ENCODE measurements at places on chromosomes 7 and 10. TPM values are rescaled to one million over a fixed set of nuclear protein-coding genes. Genes with fewer than 3 reads are reported as not detected.

Gene HOXA3
- total RNA-seq, result not detected

Gene FAM20C
- 0.63 TPM for total RNA-seq

Gene TMEM229A
- not detected for total RNA-seq

DNA sequence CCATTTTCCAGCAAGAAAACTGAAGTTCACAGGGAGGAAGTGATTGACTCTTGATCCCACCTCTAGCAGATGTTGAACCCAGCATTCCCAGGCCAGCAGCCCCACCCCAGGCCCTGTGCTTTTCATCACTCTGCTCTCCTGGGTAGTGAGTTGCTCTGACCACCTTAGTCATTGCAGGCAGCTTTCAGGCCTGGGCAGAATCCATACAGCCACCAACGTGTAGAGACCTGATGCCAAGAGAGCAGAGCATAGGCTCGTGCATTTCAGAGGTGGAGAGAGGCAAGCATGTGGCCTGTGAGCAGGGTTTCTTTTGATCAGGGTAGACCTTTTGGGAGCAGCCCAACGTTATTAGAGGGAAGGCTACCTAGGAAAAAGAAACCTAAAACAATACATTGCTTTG, 334.6 kb downstream of the PTEN start:
- no peak for DNase-seq

- no peak for DNase-seq
Observed at GRCh38 chr10:12510501-12510941, 161.2 kb downstream of the CAMK1D start.

GRCh38 chr10:48439581-48440041, 133.1 kb downstream of the MAPK8 start:
- DNase-seq, result no peak

DNA sequence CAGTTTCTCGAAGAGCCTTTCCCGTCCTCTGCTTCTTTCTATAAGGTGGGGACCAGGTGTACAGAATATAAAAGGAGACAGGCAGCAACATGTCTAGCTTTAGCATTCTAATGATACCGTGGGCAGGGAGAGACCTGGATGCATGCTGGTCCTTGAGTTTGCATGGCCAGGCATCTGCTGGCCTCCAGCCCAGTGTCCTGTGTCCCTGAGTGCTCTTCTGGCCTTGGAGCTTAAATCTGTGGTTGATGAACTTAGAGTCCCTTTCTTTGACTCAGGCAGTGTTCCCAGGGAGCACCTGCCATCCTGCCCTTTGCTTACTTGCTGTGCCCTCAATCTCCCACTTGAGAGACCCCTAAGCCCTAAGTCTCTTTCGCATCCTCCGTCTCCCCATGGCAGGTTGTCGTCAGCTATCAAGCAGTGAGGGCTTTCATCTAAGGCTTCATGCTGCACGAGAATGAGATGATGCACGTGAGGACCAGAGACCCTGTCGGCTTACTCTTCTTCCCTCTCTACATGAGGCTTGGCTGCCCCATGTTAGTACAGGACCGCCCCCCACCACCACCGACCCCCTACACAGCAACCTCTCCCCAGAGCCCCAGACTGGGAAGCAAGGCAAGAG, 313.4 kb upstream of the C7orf33 start:
- DNase-seq, result no peak

GRCh38 chr7:79897166-79897565, 237.5 kb upstream of the GNAI1 start:
- DNase-seq, result no peak

DNA sequence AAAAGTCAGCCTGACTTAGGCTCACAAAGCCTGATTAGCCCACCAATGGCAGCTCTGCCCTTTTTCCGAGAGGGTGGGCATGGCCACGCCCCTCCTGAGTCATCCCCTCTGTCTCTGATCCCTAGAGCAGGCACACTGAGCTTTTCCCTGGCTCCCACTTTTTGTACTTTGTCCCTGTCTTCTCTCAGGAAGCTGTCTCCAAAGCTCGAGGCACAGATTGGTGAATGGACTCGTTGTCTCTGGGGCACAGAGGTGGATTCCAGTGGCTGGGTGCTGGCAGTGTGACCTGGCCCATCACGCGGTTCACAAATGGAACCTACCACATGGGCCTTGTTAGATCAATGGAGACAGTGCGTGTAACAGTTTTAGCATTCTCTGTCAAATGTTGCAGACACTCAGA, 313.5 kb downstream of the WDR37 start:
- DNase-seq, result no peak

DNA sequence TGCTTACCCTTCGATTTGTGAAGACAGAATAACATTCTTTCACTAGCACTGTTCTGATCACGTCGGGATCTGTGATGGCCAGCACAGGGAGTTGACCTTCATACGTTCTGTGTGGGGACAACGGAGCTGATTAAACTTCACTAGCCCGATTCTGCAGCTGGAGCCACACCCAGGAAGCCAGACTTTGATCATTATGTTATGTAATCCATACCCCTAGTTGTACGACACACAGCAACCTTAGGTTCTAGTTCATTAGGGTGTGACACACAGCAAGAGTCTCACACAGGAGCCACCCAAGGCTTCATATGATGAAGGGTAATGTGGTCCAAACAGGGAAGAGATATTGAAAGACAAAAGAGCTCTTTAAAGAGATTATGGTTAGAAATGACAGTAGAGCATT, 7.2 kb downstream of the CYP3A5 start:
- no peak for DNase-seq

Data from T-cell (primary cell).